ENCODE measurements at places on chromosomes 1 and 21.
A peak's percentile ranks its signal among the peaks of the same experiment; 100 is the strongest.

DNA sequence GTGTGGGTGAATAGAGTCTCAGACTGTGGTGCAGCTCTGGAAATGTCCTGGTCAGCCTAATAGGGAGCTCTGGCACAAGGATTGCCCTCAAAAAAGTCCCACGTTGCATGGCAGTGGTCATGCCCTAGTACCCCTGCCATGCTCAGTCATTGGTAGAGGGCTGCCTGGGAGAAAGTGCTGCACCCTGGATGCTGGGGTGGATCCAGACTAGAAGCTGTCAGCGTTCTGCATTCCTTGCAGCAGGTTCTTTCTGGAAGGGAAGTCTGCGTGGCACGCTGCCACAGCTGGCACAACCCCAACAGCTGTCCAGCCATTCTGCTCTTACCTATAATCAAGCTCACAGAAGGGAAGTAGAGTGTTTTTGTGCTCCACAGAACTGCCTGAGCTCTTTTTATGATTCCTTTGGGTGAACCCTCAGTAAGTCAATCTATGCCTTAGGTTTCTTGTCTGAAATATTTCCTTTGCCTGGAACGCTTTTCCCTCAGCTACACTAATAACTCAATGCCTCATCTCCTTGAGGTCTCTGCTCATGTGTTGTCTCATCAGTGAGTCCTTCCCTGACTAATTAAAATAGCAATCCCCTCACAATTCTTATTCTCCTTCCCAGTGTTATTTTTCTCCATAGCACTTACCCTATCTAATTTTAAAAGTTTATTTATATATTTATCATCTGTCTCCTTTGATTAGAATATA is 61.5 kb upstream of the JAK1 start:
- peak; percentile 83 for DNase-seq

DNA sequence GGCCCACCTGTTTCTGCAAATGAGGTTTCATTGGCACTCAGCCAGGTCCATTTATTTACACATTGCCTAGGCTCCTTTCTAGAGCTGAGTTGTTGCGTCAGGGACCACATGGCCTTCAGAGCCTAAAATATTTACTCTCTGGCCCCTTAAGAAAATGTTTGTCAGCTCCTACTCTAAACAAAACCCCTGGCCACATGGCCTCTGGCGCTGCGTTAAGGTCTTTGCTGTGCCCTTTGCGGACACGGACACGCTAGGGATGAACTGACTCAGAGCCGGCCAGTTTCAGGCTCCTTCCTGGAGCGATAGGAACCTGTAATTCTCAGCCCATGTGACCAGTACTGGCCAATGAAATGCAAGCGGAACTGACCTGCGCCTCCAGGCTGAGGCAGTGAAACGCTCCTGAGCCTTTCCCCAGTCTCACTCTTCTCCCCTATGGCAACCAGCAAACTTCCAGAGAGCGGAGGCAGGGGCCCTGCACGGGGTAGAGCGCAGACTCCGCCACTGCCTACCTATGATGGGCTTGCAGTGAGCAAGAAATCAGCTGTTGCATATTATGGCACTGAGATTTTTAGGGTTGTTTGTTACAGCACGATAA is 160.3 kb downstream of the ETS2 start:
- DNase-seq = peak; percentile 78

DNA sequence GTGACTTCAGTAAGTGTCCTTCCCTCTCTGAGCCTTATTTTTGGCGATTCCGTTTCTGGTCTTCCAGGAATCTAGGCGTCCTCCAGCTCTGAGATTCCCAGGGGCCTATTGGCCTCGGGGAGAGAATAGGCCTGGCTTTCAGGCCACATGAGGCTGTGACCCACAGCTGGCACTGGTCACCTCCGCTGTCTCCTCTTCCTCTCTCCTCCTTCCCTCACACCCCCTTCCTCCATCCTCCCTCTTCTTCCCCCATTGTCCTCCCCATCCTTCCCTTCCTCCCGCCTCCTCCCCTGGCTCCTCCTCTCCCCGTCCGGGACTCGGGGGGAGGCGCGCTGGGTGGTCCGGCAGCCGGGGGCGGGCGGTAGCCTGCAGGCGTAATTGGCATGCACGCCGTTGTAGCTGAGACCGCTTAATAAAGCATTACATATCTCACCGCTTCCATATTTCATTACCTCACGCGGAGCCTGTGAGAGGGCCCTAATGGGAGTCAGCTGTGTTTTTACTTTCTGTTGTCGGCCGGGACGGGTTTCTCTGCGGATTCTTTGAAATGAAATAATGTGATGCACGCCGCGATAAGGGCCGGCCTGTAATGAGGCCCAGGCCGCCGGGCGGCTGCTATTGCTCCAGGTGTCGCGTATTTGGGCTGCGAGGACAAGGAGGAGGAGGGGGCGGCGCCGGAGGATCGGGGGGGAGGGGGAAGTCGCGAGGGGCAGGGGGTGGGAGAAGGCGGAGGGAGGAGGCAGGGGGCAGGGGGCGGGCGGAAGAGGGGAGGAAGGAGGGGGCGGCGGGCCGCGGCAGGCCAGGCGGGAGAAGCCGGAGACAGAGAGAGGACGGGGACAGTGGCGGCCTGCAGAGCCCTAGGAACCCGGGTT is 95.3 kb downstream of the FOXD2 start:
- DNase-seq = no peak

DNA sequence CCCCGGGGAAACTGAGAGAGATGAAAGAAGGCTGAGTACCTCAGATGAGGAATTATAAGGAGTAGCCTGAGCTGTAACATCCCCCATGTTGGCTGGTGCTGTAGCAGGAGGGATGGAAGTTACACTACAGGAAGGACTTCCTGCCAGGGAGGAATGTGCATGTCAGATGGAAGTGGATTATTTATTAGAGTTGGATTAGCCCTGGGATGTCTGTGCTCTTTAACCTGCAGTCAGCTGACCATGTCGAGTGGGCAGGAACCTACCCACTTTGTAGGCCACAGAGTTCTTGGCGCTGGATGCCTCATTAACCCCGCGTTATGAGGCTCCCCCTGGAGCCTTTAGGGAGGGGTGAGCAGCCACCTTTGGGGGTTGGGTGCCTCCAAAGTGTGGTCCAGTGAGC is 757 bp upstream of the SEMA4A start:
- no peak for DNase-seq

GRCh38 chr1:29324202-29324601 is 87.9 kb downstream of the PTPRU start:
- no peak for DNase-seq

- peak; percentile 97 for DNase-seq
These were observed 52.5 kb upstream of the ID3 start for GRCh38 chr1:23611601-23612327.

DNA sequence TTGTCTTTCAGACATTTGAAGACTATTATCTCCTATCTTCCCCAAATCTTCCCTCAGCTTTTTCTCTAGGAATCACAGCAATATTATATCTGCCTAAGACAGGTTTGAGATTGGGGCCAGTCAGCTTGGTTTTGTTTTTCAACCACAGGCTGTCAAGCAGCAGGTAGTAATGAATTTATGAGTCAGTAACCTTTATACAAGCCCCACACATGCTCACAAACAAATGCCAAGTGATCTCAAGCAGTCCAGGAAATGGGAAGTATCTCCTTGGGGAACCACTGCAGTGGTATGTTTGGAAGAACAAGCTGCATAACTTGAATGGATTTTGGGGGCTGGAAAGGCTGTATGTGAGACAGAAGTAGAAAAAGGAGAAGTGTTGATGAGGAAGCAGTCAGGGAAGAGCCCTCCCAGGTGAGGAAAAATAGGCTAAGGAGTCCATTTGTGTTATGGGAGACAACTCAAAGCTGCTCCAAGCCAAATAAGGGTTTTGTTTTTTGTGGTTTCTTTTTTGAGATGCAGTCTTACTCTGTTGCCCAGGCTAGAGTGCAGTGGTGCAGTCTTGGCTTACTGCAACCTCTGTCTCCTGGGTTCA is 2.1 kb downstream of the DHDDS start:
- DNase-seq = no peak

- DNase-seq = no peak
These were observed 221.3 kb upstream of the DMRTA2 start for GRCh38 chr1:50644447-50645105.

DNA sequence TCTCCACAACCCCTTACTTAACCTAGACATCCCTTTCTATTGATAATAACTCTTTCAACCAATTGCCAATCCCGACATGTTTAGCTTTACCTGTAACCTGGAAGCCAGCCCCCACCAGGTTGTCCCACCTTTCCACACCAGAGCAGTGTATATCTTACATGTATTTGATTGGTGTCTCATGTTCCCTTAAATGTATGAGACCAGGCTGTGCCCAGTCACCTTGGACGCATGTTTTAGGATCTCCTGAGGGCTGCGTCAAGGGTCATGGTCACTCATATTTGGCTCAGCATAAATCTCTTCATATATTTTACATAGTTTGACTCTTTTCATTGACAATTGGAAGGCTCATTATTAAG is 5.3 kb upstream of the SLC19A1 start:
- DNase-seq = no peak

- DNase-seq = no peak
These were observed 24.9 kb upstream of the CDC42BPA start for GRCh38 chr1:227343206-227343605.

- DNase-seq = no peak
These were observed 122.3 kb downstream of the FOXD2 start for GRCh38 chr1:47559944-47560695.

- peak; percentile 53 for DNase-seq
These were observed 24.4 kb downstream of the CAP1 start for GRCh38 chr1:40064797-40065499.

- peak; percentile 30 for DNase-seq
These were observed 810.2 kb upstream of the ADAMTS5 start for GRCh38 chr21:27776925-27777553.

- no peak for DNase-seq
These were observed 898 bp downstream of the KRTAP27-1 start for GRCh38 chr21:30336596-30336995.

- no peak for DNase-seq
These were observed 5.5 kb upstream of the ZRANB2 start for GRCh38 chr1:71086331-71086730.

- DNase-seq = peak; percentile 75
These were observed 9.6 kb downstream of the P3H1 start for GRCh38 chr1:42756956-42757891.

DNA sequence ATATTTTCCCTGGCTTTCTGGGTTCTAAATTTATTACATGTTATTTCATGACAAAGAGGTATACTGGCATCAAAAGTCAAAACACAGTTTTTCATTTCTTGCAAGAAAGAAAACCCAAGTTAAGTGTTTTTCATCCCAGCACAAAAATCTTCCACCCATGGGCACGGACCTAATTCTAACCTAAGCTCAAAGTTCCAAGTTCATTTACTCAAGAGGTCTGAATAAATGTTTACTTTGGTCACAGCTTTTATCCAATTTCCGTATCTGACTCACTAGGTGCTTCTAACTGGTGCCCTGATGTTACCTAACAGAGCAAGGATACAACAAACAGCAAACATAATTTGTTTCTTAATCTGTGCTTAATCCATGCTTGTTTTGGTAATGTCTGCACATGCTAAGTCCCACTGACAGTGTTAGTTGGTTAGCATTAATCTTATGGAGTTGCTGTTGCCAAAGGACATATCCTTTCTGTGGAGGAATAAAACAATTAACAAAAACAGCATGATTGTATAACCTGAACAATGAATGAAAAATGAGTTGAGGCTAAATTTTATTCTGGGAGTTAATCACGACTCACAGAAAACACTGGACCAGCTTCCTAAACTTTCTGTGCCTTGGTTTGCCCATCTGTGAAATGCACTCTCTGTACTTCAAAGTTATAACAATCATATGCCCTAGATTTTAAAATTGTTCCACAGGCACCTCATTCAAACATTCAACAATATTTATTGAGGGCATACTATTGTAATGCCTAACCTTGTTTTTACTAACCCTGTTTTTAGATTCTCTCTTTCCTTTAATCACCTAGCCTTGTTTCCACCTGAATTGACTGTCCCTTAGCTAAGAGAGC is 4.2 kb upstream of the CHD1L start:
- no peak for DNase-seq

- DNase-seq = no peak
These were observed 37.2 kb upstream of the ETS2 start for GRCh38 chr21:38768471-38769063.

- no peak for DNase-seq
These were observed 41.5 kb downstream of the C4BPA start for GRCh38 chr1:207145401-207146058.

GRCh38 chr1:180610556-180611015 is 21.2 kb upstream of the XPR1 start:
- no peak for DNase-seq

DNA sequence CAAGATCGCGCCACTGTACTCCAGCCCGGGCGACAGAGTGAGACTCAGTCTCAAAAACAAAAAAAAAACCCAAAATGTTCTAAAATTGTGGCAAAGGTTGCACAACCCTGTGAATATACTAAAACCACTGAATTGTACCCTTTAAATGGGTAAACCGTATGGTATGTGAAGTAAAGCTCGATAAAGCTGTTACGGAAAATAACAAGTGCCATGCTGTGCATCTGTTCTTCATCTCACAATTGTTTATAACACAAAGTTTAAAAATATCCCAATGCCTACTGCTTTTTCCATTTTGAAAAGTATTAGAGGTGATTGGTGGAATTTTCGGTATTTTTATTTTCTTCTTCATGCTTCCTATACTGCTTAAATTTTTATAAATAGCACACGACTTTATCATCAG is 111.5 kb downstream of the ENAH start:
- no peak for DNase-seq

DNA sequence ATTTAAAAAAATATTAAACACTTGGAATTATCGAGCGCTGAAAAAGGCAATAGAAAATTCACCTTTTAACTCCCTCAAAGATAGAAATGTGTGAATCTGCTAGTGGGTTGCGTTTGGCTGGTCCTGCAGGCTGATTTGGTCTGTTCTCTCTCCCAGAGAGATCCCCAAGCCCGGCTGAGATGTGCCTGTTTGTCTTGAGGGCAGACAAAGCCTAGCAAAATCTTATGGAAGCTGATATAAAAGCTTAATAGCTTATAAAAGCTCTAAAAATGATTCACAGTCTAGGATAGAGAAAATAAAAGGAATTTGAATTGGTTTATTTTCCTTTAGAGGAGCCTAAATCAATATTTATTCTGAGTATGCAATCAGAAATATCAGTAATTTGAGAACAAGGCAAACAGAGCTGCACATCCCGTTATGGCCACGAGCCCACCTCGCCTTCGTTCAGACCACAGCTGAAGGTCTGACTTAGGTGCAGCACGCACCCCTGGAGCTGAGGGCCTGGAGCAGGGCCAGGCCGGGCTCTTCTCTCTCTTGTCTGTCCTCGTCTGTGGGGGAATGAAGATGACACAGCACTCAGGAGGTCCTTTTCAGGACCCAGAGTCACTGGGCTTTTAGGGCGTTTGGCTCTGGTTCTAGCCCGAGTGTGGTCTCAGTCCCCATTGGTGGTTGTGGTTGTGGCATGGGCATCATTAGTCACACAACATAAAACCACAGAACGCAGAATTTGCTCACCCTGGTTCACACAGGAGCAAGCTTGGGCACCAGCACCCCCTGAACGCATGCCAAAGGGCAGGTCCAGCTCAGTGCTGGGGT is 18.6 kb downstream of the PDE9A start:
- DNase-seq = no peak

- DNase-seq = peak; percentile 25
These were observed 2.2 kb downstream of the CACNA1E start for GRCh38 chr1:181485287-181486097.

All from RPMI8226 (cell line).